SJCRH30 (cell line): ENCODE measurements at places on chromosomes 2 and 18. TPM values are rescaled to one million over a fixed set of nuclear protein-coding genes. Genes with fewer than 3 reads are reported as not detected.

DPP4 gene
- 0.08 TPM in 1 of 2 replicates, not detected in the other for total RNA-seq

ALLC gene
- total RNA-seq, result not detected in 2 replicates

GRCh38 chr2:23584054-23584745 is 199.2 kb downstream of the KLHL29 start:
- peaks cover 7% of the 10 kb centered on the region; the same call in 1 of the 2 replicates for H3K36me3 ChIP-seq
- H3K27me3 ChIP-seq, result no peaks in the 10 kb centered on the region
- H3K4me1 ChIP-seq, result peaks cover 49% of the 10 kb centered on the region
- H3K27ac ChIP-seq, result peak overlapping the region; percentile 79
- DNase-seq, result peak; percentile 94
- H3K4me3 ChIP-seq, result no peak overlapping the region; the same call in 1 of the 2 replicates

- H3K4me3 ChIP-seq, result no peak overlapping the region
- no peak for DNase-seq
- H3K36me3 ChIP-seq, result no peaks in the 10 kb centered on the region
- no peaks in the 10 kb centered on the region; the same call in 1 of the 2 replicates for H3K27me3 ChIP-seq
Observed at GRCh38 chr2:175310813-175311504, 129.4 kb upstream of the ATP5MC3 start.

- H3K36me3 ChIP-seq, result peaks cover 3% of the 10 kb centered on the region; the same call in 1 of the 2 replicates
- DNase-seq, result no peak
- H3K4me1 ChIP-seq, result no peaks in the 10 kb centered on the region
- H3K27ac ChIP-seq, result no peak overlapping the region
- no peak overlapping the region for H3K4me3 ChIP-seq
Observed at GRCh38 chr2:69935011-69935410, 20.1 kb downstream of the MXD1 start.

- no peak overlapping the region for H3K4me3 ChIP-seq
- H3K36me3 ChIP-seq, result no peaks in the 10 kb centered on the region
- H3K27me3 ChIP-seq, result no peaks in the 10 kb centered on the region
- H3K27ac ChIP-seq, result no peak overlapping the region
- no peaks in the 10 kb centered on the region for H3K4me1 ChIP-seq
Observed at GRCh38 chr2:75055142-75055819, 96.8 kb downstream of the POLE4 start.

GRCh38 chr2:105929516-105929915 is 184.8 kb downstream of the NCK2 start:
- peak; percentile 60 for DNase-seq
- H3K36me3 ChIP-seq, result no peaks in the 10 kb centered on the region
- H3K4me3 ChIP-seq, result no peak overlapping the region
- no peak overlapping the region for H3K27ac ChIP-seq

DNA sequence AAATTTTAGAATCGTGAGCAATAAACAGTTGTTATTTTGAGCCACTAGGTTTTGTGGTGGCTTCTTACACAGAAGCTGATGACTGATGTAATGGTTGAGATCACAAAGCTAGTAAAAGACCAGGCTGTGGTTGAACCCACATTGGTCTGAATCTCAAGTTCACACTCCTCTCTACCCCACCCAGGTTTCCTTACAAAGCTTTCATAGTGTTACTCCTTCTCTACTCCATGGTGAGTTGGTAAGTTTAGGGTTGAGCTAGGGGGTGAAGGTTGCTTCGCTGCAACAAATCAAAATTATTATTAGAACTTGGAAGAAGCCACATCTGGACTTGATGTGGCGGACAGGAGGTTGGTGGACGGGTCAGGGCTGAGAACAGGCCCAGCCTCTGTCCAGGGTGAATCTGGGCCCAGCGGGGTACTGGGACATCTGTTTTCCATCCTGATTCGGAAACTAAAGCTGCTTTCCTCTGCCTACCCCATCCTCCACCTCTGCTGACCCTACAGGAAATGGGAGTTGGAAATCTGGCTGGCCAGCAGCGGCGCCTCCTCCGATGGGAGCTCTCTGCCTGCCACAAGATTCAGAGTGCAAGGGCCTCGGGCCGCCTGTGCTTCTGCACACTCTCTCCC is 86.3 kb downstream of the ZFP36L2 start:
- no peaks in the 10 kb centered on the region for H3K4me1 ChIP-seq
- H3K4me3 ChIP-seq, result no peak overlapping the region
- DNase-seq, result no peak

DNA sequence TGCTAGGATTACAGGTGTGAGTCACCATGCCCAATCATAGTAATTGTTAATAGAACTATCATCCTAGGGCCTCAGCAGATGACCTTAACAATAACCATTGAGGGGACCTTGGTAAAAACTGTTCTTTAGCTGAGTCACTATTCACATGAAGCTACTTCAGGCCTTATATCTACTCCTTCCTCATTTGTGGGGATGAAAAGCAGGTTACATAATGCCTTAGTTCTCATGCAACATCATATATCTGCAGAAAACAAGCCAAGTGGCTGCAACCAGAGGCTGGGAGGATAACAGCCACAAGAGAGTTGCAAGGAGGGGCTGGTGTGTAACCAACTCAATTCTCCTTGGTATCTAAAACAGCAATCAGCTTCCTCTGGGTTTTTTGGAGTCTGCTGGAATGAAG is 445.4 kb downstream of the NBAS start:
- H3K27ac ChIP-seq, result no peak overlapping the region
- DNase-seq, result no peak
- H3K4me1 ChIP-seq, result no peaks in the 10 kb centered on the region
- no peaks in the 10 kb centered on the region for H3K27me3 ChIP-seq
- no peak overlapping the region for H3K4me3 ChIP-seq

GRCh38 chr2:23484275-23484674 is 99.3 kb downstream of the KLHL29 start:
- peaks cover 42% of the 10 kb centered on the region for H3K4me1 ChIP-seq
- no peak for DNase-seq
- H3K27ac ChIP-seq, result no peak overlapping the region
- H3K27me3 ChIP-seq, result no peaks in the 10 kb centered on the region

DNA sequence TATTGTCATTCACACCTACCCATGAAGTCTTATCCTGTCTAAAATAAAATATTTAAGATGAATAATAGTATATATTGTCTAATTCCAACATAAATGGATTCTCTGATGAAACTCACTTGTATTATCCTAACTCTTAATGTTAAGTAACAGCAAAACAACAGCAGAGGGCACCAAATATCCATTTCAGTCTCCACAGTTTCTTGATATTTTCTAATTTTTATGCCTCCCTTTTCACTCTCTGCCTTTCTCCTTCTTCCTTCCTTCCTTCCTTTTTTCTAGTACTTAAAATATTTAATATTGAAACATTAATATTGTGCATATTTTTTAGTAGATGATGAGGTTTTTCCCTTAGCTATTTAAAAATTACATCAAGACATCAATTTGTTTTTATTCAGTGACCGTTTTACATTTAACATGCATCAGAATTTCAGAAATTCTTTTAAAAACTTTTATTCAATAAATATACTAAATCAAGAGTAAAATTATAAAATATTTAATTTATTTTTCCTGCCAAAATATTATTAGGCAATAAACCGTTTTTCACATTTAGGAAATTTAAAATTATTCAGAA is 97.6 kb downstream of the WDR7 start:
- H3K4me3 ChIP-seq, result no peak overlapping the region
- H3K27me3 ChIP-seq, result no peaks in the 10 kb centered on the region
- H3K4me1 ChIP-seq, result no peaks in the 10 kb centered on the region
- H3K27ac ChIP-seq, result no peak overlapping the region
- peak; percentile 51 for DNase-seq

GRCh38 chr2:217798191-217798590 is 204.6 kb downstream of the TNS1 start:
- H3K4me3 ChIP-seq, result no peak overlapping the region
- no peak overlapping the region for H3K27ac ChIP-seq
- H3K4me1 ChIP-seq, result no peaks in the 10 kb centered on the region
- no peak for DNase-seq
- H3K27me3 ChIP-seq, result no peaks in the 10 kb centered on the region
- H3K36me3 ChIP-seq, result no peaks in the 10 kb centered on the region
